ENCODE measurements at places on chromosomes 2 and 18.
A peak's percentile ranks its signal among the peaks of the same experiment; 100 is the strongest.

DNA sequence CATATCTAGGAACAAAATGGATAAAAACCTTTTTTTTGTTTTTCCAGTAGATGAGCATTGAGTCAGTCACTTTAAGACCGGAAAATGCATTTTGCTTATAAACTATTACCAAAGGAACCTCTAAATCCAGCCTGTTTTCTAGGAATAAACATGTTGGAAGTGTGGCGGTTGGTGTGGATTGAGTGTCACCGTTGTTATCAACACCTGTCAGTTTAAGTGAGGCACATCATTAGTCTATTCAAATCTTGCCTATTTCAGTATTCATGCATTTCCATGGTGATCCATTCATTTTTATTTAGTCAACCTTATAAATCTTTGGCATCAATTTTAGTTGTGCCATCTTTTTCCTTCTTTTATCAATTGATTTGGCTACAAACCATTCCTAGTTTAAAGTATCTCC, 3.3 kb downstream of the KLHL29 start:
- DNase-seq = no peak

DNA sequence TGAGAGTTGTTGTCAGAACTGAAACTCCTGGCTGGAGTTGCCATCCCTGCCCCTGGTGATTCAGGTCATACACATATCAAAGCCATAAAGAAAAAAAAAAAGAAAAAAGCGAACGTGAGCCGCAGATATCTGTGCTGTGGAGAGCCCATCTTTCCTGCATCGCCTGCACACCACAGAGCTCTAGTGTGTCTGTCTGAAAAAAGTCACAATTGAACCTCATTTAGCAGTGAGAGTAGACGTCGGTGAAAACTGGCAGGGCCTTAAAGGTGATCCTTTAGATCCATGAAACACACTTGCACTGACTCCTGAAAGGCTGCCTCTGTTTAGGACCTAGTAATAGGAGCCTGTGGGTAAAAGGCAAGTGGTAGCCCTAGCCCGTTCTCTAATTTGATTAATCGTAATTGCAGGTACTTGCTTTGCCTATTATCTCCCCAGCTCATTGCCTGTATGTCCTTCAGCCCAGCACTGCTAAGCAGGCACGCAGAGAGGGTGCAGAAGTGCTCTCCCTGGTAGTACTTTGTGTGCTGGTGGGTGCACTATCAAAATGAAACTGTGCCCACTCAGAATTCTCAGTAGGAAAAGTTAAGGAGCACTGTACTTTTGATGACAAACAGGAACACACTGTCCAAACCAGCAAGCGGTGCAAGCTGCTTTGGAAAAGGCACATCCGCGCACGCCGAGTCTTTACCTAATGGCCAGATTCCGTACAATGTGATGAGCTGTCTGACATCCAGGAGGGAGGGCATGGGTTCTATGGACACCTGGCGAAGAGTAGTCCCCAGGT, 103.5 kb upstream of the ASB18 start:
- DNase-seq = no peak

DNA sequence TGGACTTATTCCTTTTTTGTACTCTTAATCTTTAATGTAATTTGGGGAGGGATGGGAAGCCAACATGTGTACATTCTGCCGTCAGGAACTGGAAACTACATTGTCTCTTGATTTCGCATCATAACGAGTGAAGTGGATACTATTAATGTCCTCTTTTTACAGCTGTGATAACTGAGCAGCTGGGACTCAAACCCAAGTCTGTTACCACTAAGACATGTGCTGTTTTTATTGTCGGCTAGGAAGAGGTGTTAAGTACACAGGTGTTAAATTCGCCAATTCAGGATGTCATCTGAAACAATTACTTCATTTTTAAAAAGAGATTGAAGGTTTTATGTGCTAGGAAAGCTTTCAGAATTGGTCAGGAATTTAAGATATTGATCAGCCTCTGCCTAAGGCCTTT, 6.9 kb downstream of the GMCL1 start:
- DNase-seq = no peak

DNA sequence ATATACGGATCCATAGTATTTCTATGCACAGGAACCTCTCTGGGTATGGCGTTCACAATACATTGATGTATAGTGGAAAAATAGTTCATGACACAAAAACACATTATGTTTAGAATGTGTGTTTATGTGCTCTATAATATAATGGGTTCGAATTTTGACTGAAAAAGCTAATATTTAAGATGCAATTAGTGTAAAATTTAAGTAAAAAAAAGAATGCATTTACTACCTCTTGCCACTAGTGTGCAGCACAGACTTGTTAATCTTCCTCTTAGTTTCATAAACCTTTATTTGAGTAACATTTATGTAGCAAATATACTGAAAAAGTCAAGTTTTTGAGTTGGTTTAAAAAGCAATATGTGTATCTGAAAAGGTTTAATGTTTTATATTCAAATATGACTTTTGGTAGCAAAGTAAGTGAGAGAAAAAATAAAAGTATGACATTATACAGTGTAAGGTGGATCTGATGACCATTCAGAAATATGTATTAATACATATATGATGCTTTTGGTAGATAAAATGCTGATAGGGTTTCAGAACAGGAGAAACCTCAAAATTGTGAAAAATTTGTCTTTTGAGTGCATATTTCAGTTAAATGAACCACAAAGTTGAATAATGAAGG, 49.4 kb downstream of the CCDC102B start:
- DNase-seq = peak; percentile 27

GRCh38 chr2:31558401-31559295, 22.1 kb downstream of the SRD5A2 start:
- peak; percentile 22 for DNase-seq

GRCh38 chr2:96502891-96503636, 2.1 kb downstream of the NEURL3 start:
- no peak for DNase-seq

- DNase-seq = no peak
These were observed 455.7 kb upstream of the TCF4 start for GRCh38 chr18:56043641-56044061.

- no peak for DNase-seq
These were observed 116.9 kb downstream of the FAM161A start for GRCh38 chr2:61736953-61737352.

DNA sequence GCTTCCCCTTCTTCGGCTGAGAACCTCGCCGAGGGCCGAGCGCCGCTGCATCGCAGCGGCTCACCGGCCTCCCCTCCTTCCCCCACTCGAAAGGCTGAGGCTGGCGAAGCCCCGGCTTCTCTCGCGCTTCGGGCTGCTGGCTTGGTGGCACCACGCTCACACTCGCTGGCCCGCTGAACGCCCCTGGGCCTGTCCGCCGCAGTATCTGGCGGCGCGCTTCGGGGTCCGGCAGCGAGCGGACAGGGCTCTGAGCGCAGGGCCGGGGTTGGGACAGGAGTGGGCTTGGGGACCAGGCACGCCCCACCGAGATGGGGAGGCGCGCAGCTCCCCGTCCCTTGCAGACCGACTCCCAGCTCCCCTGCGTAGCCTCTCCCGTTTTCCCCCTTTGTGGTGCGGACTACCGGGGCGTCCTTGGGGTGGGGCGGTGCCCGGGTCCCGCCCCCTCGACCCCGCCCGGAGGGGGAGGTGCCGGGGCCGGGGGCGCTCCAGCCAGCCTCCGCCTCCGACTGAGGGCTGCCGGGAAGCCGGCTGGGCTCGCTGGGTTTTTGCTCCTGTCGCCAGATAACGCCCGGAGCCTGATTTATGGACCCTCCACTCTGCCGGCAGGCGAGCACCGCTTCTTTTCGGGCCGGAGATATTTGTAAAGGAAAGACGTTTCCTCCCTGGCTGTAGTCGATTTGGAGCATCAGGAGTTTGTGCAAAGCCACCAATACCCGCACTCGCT, 3.8 kb downstream of the GBX2 start:
- DNase-seq = no peak

DNA sequence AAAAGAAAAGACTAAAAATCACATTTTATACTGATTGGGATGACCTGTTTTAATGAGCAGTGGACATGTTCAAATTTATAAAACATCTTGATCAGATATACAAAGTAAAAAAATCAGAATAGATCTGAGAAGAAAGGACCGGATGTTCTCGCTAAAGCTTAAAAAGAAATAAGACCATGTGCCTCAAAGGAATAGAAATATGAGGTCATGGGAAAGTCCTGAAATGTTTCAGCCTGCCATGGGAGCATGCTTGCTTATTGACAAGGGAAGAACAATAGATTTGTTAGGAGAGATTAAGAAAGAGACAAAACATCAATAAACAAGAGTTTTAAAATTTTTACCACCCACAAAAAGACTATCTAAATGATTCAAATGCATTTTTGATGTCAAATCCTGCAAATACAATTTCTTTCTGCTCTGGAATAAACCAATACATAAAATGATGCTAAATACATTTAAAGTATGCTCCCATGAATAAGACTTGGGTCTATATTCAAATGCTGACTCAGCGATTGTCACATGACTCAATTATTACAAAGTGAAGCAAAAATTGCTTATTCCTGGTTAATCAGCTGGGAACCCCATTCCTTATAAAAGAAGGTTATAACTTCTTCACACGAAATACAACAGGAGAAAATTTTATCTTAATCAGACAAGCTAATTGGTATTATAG, 633.9 kb upstream of the PKDCC start:
- DNase-seq = no peak

DNA sequence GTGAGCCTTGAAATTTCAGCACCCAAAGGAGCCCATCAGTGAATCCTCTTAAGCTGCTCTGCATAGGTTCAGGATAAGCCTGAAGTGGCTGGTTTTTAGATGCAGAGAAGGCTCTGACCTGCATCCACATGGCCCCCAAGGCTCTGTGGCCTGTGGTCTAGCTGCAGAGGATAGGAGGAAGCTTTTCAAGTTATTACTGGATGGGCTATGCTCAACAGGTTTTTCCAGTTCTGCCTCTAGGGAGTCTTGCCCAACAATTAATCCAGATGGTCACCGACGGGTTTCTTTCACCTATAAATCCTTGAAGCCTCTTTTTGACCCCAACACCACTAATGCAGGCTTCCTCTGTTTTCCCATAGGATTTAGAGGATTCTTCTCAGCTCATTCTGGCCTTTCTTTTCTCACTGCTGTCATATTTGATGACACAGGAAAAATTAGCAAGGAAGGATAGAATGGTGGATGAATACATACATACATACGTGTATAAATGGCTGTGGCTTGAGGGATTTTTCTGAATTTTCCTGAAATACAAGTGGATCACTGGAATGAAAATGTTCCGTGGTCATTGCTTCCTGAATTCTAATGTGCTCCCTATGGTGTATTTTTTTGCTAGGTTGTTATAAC, 52.2 kb upstream of the BCL2L11 start:
- DNase-seq = no peak

DNA sequence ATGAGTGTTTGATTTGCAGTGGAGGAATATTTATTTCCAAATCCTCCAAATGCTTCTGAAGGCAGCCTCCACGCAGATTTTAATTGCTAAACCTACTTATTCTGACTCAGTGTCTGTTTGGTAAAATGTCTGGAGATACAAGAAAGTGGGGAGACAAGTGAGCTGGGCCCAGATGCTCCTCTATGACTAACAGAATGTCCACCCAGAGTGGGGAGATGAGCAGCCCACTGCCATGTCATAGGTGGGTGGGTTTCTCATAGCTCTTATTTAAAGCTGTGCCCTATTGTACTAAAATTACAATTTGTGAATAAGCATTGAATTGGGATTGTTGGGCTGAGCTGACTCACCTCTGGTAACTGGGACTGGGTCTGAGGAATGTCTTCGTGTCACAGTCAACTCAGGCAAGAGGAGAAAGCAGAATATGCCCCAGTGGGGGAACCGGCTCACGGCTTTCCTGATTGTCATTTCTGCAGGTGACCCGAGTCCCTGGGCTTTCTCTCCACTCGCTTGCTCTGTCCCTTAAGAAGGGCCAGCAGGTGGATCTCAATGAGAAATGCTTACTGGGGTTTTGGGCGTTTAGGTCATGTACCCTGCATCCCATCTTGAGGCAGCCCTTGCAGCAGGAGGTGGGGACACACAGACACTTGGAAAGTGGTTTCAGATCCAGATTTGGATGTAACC, 116.3 kb upstream of the SPRED2 start:
- DNase-seq = no peak

- DNase-seq = no peak
These were observed 38.2 kb upstream of the MGAT4A start for GRCh38 chr2:98769114-98769476.

GRCh38 chr2:143402451-143402850, 273.2 kb downstream of the ARHGAP15 start:
- no peak for DNase-seq

Measured in HFFc6 (cell line).